Osteocyte (in vitro differentiated cells): ENCODE measurements at places on chromosomes 11 and 22. TPM values are rescaled to one million over a fixed set of nuclear protein-coding genes. Genes with fewer than 3 reads are reported as not detected.

RIC3 gene
- total RNA-seq = not detected in 2 replicates

SCT gene
- total RNA-seq = not detected in 2 replicates

MS4A4E gene
- 0.30 TPM in 1 of 2 replicates, not detected in the other for total RNA-seq

OR5J2 gene
- total RNA-seq = not detected in 2 replicates

CSNK1E gene
- 175 and 176 TPM in 2 replicates for total RNA-seq

KCNK4 gene
- 0.39 and 0.43 TPM in 2 replicates for total RNA-seq

SCGB1A1 gene
- total RNA-seq = not detected in 2 replicates

PLEKHB1 gene
- 0.78 TPM in 1 of 2 replicates, not detected in the other for total RNA-seq

KRTAP5-2 gene
- not detected in 2 replicates for total RNA-seq

MMP11 gene
- 72.5 and 76.5 TPM in 2 replicates for total RNA-seq

POU2AF1 gene
- total RNA-seq = not detected in 2 replicates
